T-cell (primary cell): ENCODE measurements at places on chromosomes 7 and 10. TPM values are rescaled to one million over a fixed set of nuclear protein-coding genes. Genes with fewer than 3 reads are reported as not detected.

Gene HOXA9
- 0.95 TPM for total RNA-seq

Gene SLC16A12
- total RNA-seq, result not detected

Gene AKR1C2
- 0.41 TPM for total RNA-seq

Gene FAM237B
- not detected for total RNA-seq

Gene C10orf62
- total RNA-seq, result not detected

Gene PRDX3
- total RNA-seq, result 17.9 TPM

Gene USP6NL
- 4.6 TPM for total RNA-seq

Gene MYOZ1
- total RNA-seq, result not detected

Gene ECHDC3
- total RNA-seq, result 1.2 TPM

Gene ZNF438
- total RNA-seq, result 3.4 TPM

Gene ZNF862
- 63.8 TPM for total RNA-seq

Gene CALML5
- not detected for total RNA-seq

Gene TSC22D4
- total RNA-seq, result 160 TPM

Gene CABCOCO1
- total RNA-seq, result not detected

Gene CRHR2
- total RNA-seq, result not detected

DNA sequence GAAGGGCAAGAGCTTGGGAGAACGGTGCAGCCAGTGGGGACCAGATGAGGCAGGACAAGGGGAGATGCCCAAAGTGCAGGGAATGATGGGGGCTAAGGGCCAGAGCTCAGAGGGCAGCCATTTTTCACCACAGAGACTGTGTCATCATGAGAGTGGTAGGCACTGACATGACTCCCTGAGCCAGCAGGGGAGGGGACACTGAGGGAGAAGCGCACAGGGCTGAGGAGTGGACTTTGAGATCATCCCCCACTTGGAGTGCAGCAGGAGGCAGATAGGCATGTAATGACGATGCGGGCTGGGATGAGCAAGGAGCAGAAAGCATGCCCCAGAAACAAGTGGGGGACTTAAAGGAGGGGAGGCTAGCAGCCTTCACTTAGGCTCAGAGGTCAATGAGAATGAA, 5.2 kb upstream of the SMKR1 start:
- no peak for DNase-seq
- H3K36me3 ChIP-seq, result no peaks in the 10 kb centered on the region
- H3K4me3 ChIP-seq, result no peak overlapping the region

DNA sequence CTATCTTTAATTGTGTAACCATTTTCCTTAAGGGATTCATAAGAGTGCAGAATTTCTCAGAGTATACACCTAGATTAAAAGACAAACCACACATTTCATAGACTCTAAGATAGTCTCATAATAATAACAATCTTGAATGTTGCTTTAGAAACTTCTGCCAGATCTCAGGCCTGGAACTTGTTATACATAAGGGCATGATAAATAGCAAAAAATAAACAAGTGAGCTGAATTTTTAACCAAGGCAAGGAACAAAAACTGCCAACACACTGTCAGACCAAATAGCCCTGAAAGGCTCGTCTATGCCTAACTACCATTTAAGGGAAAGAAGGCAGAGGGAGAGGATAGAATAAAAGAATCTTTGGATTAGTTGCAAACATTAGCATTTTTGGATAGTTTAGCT, 65.8 kb upstream of the SEMA3C start:
- H3K4me1 ChIP-seq, result no peaks in the 10 kb centered on the region
- H3K27ac ChIP-seq, result no peak overlapping the region
- H3K36me3 ChIP-seq, result no peaks in the 10 kb centered on the region
- H3K27me3 ChIP-seq, result no peaks in the 10 kb centered on the region
- no peak overlapping the region for H3K4me3 ChIP-seq
- DNase-seq, result no peak

DNA sequence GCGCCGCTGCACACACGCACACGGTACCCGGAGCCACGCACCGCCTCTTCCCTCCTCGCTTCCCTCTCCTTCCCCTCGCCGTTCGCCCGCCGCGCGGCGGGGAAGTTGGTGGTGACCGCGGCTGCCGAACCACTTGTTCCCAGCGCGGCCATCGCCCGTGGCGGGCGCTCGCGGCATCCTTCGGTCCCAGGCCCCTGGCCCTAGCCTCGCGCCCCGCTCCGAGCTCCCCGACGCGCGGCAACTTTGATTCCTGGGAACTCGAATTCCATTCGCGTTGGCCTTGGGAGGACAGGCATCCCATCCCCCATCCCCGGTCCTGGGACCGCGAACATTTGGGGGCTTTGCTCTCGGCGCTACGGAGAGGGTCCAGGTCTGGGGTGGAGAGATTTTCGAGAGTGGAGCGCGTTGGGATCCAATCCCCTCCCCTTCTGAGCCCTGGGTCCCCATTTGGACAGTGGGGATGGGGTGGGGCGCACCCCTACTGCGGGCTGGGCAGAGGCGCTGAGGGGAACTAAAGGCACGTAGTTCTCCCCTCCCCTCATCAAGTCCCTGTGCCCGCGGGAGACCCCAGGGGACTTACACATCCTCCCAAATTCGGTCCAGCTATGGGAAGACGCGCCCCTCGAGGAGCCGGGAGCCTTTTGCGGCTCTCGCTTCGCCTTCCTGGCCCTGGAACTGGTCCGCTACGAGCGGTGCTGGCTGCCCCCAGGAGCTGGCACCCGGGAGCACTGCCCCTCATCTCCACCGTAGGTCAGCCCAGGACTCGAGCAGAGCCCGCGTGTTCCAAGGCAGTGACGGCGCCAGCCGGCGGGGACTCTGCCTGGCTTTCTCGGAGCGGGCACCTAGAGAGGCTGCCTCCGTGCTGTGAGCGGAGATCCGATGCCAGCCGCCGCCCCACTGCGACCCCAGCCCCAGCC, 834 bp downstream of the CDH23 start:
- peaks cover 69% of the 10 kb centered on the region for H3K27me3 ChIP-seq
- H3K4me1 ChIP-seq, result peaks cover 13% of the 10 kb centered on the region
- no peaks in the 10 kb centered on the region for H3K36me3 ChIP-seq
- no peak overlapping the region for H3K27ac ChIP-seq
- DNase-seq, result no peak
- H3K4me3 ChIP-seq, result peak overlapping the region; percentile 42

DNA sequence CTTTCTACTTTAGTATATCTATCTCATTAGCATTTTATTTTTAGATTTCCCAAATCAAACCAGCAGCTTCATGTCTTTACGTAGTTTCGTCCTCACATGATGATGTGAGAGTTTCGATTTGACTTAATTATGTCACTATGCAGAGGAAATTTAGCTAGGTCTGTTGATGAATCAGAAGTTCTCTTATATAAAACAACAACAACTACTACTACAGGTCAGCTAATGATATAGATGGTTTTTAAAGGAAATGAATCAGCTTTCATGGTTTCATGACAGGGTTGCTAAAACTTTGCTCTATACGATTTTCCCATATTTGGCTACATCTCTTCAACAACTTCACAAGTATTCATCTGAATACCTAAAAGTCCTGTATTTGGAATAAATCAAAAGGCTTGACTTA, 28.6 kb downstream of the JAZF1 start:
- no peaks in the 10 kb centered on the region for H3K36me3 ChIP-seq
- peaks cover 6% of the 10 kb centered on the region for H3K4me1 ChIP-seq
- peak overlapping the region; percentile 49 for H3K27ac ChIP-seq
- no peaks in the 10 kb centered on the region for H3K27me3 ChIP-seq
- DNase-seq, result no peak
- no peak overlapping the region for H3K4me3 ChIP-seq

DNA sequence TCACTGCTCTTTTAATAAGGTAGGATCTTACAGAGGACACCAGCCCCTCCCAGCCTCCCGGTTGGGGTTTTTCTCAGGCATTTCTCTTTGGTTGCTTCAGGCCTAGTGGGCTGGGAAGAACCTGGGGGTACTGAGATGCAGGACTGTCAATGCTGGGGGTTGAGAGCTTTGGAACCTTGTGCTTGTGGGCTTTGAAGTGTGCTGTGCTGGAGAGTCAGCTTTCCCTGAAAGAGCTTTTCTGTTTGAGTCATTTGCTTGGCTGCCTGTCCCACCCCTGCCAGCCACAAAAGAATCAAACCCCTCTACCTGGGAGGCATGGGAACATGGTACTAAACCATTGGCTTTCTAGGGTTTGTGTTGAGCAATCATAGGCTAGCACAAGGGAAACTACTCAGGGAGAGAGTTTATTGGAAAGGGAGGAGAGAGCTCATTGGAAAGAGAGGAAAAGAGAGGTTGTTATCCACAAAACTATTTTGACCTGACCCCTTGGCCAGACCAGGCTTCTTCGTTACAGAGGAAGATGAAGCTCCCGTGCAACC, 1.4 kb downstream of the SCD start:
- DNase-seq, result no peak
- H3K4me1 ChIP-seq, result peaks cover 31% of the 10 kb centered on the region
- no peak overlapping the region for H3K27ac ChIP-seq
- H3K4me3 ChIP-seq, result no peak overlapping the region

GRCh38 chr7:158842486-158842885, 13.2 kb upstream of the ESYT2 start:
- H3K4me3 ChIP-seq, result no peak overlapping the region
- peaks cover 9% of the 10 kb centered on the region for H3K4me1 ChIP-seq
- H3K27me3 ChIP-seq, result no peaks in the 10 kb centered on the region

- peaks cover 83% of the 10 kb centered on the region for H3K36me3 ChIP-seq
- peaks cover 9% of the 10 kb centered on the region for H3K4me1 ChIP-seq
- H3K27ac ChIP-seq, result no peak overlapping the region
Observed at GRCh38 chr7:100681491-100682227, 8.1 kb downstream of the GNB2 start.

DNA sequence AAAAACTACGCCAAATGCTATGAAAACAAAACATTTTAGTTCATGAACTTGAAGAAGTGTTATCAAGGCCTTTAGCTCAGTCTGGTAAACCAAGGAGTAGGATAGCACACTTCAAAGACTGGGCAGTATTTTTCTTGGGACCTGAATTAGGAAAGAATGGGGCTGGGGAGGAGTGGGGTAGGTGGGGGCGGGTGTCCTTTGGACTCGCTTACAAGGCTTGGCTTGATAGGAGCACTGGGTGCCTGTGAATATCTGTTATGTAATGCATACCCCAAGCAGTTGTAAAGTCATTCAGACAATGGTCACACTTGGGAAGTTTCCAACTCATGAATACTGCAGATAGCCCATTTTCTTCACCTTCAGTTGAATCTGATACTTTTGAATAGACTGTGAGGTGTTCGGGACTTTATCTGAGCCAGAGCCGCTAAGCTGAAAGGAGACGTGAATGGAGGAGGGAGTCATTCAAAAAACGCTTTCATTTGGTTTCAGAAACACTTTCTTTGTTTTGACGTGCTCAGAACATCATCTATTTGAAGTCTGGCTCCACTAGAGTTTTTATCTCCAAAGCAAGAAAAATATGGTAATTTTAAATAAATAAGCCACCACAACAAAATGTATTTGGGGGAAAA, 70.1 kb upstream of the FAM204A start:
- no peaks in the 10 kb centered on the region for H3K4me1 ChIP-seq
- DNase-seq, result no peak
- H3K4me3 ChIP-seq, result no peak overlapping the region
- H3K36me3 ChIP-seq, result no peaks in the 10 kb centered on the region
- no peak overlapping the region for H3K27ac ChIP-seq

DNA sequence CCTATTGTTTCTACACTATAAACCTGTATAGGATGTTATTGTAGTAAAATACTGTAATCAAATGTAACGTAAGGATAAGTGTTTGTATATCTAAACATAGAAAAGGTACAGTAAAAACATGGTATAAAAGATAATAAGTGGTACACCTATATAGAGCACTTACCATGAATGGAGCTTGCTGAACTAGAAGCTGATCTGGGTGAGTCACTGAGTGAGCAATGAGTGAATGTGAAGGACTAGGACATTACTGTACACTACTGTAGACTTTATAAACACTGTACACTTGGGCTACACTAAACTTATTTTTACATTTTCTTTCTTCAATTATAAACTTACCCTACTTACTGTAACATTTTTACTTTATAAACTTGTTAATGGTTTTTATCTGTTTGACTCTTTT, 732.9 kb upstream of the LRRN3 start:
- no peak overlapping the region for H3K27ac ChIP-seq
- no peak for DNase-seq
- H3K4me1 ChIP-seq, result no peaks in the 10 kb centered on the region

DNA sequence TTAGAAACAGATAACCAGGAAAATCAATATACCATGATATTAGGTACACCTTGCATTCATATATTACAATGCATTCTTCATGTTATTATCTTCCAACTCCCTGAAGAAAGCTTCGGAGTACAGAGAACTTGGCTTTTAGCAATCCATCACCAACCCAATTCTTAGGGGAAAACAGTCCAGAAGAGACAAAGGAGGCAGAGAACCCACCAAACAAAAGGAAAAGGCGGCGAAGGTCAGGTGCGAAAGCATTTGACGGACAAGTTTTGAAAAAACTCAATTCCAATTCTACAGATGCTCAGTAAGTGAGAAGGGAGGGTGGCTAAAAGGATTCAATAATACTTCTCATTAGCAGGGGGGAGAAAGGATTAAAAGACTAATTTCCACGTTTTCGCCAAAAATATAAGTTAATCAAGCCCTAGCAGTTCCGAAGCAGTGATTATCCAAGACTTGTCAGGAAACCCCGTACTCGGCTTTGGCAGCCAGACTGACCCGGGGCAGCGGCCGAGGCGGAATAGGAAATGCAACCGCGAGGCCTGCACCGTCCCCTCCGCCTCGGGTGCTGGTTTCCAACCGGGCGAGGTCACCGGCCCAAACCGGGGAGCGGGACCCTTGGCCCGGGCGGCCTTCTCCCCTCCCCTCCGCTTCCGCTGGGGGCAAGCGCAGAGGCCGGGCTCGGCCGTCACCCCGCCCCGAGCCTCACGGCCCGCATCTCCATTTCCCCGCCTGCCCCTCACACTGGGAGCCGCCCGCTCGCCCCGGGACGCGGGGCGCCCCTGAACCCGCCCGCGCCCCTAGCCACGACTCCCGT, 747 bp downstream of the GDI2 start:
- peak overlapping the region; percentile 87 for H3K4me3 ChIP-seq
- H3K36me3 ChIP-seq, result no peaks in the 10 kb centered on the region
- H3K27ac ChIP-seq, result peak overlapping the region; percentile 64
- peaks cover 40% of the 10 kb centered on the region for H3K4me1 ChIP-seq

DNA sequence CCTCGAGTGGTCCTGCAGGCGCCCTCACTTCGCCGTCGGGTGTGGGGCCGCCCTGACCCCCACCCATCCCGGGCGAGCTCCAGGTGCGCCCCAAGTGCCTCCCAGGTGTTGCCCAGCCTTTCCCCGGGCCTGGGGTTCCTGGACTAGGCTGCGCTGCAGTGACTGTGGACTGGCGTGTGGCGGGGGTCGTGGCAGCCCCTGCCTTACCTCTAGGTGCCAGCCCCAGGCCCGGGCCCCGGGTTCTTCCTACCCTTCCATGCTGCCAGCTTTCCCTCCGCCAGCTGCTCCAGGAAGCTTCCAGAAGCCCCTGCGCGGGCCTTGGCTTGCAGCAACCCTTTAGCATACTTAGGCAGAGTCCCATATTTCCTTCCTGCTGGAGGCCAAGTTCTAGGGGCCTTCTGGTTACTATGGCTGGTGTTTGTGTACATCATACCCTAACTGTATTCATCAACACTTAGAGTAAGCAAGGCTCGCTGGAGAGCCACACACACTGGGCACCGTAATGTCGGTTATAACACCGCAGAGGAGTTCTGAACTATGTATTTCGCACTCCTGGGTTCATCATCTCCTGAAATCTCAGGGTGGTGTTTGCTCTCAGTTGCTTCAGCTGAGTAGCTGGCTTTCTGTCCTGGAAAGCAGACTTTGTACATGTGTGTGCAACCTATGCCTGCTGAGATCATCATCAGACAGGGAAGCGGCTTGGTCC, 471 bp downstream of the MGMT start:
- H3K4me3 ChIP-seq, result peak overlapping the region; percentile 81
- no peaks in the 10 kb centered on the region for H3K36me3 ChIP-seq
- peak overlapping the region; percentile 70 for H3K27ac ChIP-seq
- peaks cover 6% of the 10 kb centered on the region for H3K4me1 ChIP-seq
- no peak for DNase-seq
